ENCODE measurements at places on chromosomes 6 and 20.

- DNase-seq = peak; percentile 33
Measured at GRCh38 chr6:37103169-37104039, 66.5 kb upstream of the PIM1 start.

DNA sequence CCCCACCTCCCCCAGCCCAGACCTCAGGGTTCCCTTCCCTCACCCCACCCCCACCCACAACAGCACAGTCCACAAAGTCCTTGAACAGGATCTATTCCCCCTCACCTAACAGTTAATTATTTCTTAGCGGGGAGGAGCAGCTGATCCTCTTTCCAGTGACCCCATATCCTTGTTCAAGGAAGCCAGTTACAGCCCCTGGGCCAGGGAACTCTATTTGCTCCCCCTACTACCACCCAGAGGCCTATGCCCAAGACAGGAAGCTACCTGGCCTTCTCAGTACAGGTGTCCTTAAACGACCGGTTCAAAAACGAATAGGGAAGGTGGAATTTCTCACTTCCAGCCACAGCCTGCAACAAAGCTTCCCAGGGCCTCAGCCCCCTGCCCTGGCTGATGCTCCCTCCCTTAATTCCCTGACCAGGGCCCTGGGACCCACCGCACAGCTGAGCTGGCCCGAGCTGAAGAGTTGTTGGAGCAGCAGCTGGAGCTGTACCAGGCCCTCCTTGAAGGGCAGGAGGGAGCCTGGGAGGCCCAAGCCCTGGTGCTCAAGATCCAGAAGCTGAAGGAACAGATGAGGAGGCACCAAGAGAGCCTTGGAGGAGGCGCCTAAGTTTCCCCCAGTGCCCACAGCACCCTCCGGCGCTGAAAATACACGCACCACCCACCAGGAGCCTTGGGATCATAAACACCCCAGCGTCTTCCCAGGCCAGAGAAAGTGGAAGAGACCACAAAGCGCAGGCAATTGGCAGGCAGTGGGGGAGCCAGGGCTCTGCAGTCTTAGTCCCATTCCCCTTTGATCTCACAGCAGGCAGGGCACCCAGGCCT, 778 bp downstream of the MCCD1 start:
- DNase-seq = no peak

DNA sequence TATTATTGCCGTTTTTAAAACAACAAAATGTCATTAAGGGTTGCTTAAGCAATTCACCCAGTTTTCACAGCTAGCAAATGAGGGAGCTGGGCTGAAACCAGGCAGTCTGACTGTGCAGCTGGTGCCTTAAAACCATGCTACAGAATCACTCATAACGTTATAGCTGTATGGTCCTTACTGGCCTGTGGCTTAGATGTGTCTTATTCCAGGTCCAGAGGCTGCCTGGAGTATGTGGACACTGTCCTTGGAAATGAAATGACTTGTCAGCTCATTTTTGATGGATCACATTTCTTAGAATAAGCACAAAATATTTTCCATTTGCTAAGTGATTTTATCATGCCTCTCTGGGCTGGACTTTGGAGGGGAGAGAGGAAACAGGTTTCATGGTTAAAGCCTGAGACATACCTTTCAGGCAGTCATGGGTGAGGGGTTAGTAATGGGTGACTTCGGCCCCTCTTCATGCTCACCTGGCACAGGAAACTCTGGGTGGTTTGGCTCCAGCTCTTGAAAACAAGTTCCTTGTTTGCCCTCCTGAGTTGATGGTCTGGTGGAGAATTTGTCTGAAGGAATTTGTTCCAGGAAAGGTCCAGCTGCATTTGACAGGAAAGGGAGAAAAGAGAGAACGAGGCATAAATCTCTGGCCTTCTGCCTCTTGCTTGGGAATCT, 823.2 kb downstream of the DHX35 start:
- no peak for DNase-seq

DNA sequence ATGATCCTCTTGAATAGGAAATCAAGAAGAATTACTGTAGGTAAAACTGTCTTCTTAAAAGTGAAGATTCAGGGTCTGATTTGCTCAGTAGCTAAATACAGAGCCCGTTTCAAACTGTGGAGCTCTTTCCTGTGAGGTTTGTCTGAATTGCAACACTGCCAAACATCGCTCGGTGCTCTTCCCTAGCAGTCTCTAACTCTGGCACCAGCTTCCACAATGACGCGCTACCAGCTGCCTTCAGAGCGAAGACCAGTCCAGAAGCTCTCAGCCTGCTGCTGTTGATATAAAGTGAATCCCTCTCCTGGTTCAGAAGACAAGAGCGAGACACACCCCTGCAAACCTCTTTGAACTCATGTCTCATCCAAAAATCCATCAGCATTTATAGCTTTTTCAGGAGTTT, 447.0 kb downstream of the LMBRD1 start:
- peak; percentile 74 for DNase-seq

GRCh38 chr20:52601295-52601971, 370.7 kb upstream of the TSHZ2 start:
- no peak for DNase-seq

- DNase-seq = no peak
Measured at GRCh38 chr6:79586548-79586947, 44.6 kb upstream of the SH3BGRL2 start.

- DNase-seq = peak; percentile 30
Measured at GRCh38 chr6:27684264-27685211, 211.6 kb upstream of the ZNF184 start.

GRCh38 chr6:110295451-110296165, 62.5 kb downstream of the METTL24 start:
- no peak for DNase-seq

DNA sequence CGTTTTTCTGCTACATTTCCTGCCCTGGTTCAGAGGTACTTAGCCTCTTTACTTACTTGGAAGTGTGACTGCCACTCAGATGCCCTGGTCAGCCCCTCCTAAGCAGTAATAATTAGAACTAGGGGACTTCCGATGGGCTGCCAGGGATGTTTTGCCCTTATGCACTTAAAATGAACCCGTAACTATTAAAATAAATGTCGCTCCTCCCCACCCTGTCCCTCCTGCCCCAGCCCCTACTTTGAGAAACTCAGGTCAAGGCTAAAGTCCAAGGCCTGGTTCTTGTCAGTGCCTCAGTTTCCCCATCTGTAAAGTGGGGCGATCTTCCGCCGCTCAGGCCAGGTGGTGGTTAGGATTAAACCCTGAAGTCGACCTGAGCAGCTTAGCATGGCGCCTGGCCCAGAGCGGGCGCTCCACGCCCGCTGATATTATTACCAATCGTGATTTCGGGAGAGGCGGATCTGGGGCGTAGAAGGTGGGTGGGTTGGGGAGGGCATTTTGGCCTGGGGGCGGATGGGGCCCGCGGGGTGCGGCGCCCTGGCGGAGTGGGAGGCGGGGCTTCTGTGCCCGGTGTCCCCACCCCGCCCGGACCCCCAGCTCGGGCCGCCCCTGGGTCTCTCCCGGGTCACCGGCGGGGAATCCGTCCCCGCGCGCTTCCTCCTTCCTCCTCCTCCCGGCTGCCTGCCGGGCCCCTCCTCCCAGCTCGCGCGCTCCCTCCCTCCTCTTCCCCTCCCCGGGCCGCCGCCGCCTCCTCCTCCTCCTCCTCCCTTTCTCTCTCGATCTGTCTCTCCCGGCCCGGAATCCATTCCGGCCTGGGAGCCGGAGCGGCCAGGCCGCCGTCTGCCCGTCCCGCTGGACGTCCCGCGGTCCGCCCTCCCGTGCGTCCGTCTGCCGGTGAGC, at the start of gene SRC:
SRC (plus strand) TSS at position 802 of the 897 bp plus-strand sequence. CDS start 38,014 bp downstream, outside the sequence.
- DNase-seq = peak; percentile 85

GRCh38 chr6:54285595-54285994, 22.6 kb upstream of the TINAG start:
- DNase-seq = no peak

- no peak for DNase-seq
Measured at GRCh38 chr6:89522778-89523177, 89.8 kb downstream of the ANKRD6 start.

DNA sequence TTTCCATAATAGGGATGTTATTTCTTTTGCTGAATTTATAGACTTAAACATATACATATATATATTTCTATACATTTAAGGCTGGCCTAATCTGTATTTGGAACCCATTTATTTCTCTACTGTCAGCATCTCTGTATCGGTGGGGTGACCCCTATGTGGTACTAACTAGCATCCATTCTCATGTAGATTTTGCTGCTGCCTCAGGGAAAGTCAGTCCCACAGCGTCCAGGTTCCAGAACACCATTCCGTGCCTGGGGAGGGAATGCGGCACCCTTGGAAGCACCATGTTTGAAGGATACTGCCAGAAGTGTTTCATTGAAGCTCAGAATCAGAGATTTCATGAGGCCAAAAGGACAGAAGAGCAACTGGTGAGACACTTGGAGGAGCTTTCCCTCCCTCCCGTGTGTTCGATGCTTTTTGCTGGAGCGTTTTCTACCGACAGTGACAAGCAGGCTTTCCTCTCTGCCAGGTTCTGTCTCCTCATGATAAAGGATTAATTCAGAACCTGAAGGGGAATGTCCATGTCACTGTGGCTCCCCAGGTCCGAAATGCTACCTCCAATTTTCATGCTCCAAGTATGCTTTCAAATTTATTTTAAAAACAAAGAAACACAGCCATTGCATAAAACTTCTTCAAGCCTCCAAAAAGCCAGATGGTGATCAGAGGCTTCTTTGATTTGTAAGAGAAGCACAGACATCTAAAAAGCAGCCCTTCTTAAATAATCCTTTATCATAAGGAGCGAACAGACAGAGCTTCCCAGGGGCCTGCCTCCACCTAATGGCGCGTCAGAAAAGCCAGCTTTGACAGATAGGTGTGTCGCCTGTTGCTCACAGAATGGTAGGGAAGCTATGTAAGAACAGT, 13.1 kb downstream of the TNFAIP3 start:
- no peak for DNase-seq

- no peak for DNase-seq
Measured at GRCh38 chr20:37373020-37373598, 27.2 kb downstream of the SRC start.

GRCh38 chr6:88008831-88009231, 38.8 kb upstream of the SPACA1 start:
- no peak for DNase-seq

DNA sequence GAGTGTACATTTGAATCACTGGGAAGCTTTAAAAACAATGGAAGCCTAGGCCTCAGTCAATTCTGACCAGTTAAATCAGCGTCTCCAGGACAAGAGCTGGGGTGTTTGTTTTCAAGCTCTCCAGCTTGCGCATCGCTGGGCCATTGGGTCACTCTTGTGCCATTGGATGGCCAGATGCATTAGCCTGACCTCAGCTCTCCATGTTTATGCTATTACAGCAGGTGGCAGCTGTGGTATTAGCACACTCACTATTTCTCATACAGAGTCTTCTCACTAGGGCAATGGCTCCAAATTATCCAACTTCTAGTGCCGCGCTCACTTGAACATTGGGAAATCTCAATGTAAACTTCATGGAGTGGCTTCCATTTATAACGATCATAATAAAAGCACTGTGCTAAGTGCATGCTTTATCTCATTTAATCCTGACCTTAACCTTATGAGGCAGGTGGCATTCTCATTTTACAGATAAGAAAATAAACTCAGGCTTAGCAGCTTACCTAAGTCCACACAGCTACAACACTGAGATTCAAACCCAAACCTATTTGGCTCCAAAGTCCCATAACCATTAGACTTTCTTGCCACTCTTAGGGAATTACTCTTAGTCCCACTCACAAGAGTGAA, 108.8 kb downstream of the PPP1R14C start:
- DNase-seq = no peak

DNA sequence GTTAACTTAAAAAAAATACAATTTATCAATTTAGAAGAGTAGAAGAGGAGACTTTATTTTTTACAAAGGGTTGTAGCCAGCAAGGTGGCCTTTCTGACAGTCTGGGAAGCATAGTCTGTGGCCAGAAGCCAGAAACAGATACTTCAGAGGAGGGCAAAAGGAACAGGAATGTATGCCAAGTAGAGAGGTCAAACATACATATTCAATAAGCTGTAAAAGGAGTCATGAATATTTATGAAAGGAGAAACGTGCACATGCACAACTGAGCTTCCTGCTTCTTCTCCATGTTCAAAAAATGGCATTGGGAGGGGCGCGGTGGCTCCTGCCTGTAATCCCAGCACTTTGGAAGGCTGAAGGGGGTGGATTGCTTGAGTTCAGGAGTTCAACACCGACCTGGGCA, 43.9 kb upstream of the FAM184A start:
- DNase-seq = no peak

DNA sequence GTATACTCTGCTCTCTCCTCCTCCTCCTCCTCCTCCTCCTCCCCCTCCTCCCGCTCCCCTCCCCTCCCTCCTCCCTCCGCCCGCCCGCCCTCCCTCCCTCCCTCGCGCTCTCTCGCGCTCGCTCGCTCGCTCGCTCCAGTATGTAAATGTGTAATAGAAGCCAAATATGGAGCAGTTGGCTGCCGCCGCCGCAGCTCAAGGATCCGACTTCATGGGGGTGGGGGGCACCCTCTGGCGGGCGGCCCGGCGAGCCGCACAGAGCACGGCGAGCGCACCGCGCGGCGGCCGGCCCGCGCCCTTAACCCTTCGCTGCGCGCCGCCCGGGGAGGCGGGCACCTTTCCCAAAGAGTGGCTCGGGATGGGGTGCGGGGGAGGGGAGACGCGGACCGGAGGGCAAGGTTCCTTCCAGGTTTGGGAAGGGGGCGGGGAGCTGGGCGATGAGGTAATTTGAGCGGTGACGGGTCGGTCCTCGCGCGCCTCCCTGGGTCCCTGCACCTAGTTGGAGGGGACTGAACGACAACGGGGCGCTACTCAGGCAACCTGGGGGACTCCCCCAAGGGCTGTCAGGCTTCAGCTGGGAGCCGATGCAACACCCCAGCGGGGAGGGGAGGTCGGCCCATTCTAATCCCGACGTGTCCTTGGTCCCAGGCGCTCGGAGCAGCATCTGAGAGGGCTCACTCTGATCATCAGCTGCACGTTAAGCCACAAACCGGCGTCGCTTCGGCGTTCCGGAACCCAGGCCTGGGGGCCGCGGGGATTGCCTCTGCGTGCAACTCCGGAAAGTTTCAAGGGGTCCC, 409 bp upstream of the ATXN1 start:
- DNase-seq = peak; percentile 85

DNA sequence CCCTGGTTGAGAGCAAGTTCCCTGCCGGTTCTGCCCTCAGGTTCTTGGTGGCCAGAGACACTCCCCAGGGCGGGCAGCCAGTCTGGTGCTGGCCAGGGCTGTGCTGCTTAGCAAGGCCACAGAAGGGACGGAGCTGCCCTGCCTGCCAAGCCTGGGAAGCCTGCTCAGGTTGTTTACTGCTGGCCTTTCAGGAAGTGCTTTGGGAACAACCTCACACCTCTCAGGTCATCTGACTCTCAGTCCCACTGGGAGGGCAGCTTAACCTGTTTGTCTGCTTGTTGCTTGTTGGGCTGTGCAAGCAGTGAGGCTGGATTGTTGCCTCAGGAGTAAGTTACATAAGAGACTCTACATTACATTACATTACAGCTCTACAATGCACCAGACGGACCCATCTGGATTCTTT, 75.8 kb upstream of the AFDN start:
- DNase-seq = no peak

- DNase-seq = no peak
Measured at GRCh38 chr6:122730775-122731386, 48.6 kb upstream of the FABP7 start.

Measured in dorsolateral prefrontal cortex (tissue), 122 donors.